ENCODE measurements at places on chromosomes 2 and 18.

GRCh38 chr2:39772086-39772811, 6.8 kb downstream of the THUMPD2 start:
- DNase-seq, result no peak

DNA sequence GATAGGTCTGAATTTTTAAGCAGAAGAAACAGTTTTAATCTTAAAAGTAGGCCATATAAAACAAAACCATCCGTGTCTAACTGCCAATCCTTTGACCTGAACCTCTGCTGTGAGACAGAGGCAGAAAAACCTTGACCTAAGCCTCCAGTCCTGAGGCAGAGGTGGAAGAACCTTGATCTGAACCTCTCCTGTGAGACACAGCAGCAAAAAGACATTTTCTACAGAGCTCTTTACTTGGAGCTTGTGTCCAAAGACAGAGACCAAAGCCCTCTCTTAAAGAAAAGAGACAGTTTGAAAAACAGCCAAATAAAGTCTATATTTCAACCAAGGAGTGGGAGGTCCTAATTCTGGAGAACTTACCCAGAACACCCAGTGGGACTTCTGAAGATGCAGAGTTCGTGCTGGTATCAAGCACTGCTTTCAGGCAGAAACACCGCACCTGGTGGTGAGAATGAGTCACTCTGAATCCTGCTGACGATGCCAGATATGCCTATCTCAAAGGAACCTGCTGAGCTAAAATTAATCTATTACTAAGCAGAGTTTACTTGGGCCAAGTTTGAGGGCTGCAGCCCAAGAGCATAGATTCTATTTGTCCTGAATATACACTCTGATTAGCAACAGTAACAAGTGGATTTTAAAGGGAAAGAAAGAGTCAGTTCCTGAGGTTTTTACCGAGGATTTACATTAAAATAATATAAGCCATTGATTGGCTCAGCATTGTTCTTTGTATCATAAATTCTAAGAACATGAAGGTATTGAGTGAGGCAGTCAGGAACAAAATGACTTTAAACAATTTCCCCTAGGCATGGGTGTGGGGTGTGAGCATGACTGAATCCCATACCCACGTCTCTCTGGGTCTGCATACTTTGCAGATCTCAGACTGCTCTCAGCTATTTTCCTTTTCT, 806.4 kb downstream of the TRIB2 start:
- DNase-seq, result no peak

DNA sequence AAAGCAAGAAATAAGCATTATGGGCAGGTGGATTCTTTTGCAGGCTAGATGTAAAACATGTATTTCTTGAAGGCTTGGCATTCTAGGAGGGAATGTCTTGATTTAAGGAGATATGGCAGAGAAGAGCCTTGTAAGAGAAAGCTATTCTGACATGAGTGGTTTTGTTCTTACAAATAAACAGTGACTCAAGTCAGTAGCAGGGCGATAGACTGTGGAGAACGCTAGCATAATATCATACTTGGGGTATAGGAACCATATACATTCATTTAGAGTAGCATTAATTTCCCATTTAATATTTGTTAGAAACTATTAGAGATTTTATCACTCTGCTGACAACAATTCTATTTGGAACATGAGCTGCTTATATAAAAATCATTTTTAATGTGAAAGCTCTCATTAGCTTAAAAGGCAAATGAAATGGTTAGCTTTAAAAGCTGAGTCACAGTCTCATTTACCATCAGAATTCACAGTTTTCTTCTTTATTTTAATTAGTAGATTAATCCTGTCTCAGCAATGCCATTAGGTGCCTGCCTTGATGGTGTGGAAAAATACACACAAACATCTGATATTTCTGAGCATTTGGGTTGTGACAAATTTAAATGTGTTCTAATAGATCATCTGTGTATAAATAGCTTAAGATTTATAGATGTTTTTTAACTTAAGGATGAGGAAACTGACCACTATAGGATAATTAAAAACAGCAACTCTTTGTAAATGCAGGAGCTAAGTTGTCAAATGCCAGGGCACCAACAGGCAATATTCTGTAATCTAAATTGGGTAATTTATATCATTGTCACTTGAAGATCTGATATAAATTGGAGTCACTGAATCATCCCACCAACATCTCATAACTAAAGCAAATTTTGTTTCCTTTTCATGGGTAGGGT, 276.7 kb downstream of the PLCL1 start:
- no peak for DNase-seq

DNA sequence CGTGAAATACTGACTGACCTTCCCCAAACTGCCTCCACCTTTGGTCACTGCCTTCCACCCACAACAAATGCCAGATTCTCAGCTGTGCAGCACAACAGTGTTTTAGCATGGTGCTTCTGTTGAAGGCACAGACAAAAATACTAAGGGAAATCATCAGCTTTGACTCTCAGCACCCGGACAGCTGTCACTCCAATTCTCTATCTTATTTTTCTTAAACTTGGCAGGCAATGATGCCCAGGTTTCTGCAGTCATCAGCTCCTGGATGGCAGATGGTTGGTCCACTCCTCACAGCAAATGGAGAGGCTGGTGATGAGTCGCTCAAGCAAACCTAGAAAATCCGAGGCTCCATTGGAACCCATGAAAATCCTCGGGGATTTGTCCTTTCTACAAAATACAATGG, 2.9 kb upstream of the FAM124B start:
- DNase-seq, result no peak

- DNase-seq, result no peak
These were observed 60.3 kb upstream of the SP3 start for GRCh38 chr2:174025271-174026121.

DNA sequence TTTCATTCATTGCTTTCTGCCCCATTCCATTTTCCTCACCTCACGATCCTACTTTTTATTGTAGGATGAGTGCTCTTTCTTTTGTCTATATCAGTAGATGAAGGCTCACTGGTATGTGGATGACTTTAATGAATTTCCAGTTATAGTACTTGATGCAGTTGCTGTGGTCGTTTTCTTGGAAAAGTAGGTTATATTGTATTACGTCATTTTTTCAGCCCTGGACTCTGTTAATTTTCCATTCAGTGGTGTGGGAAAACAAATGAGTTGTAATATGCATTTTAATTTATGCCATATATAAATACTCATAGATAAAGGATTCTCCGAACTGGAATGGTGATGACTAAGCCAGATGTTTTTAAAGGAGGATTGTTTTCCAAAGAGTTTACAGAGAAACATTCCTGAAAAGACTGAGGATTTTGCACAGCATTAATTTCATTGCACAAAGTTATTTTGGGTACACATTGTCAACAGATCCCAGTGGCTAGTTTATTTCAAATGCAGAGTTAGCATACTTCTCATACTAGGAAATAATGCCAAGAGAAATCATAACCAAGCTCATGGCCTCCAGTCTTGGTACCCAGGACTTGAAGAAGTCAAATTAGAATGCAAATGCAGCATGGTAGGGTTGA, 189.7 kb downstream of the PAX3 start:
- no peak for DNase-seq

GRCh38 chr2:162344617-162344950, 652 bp downstream of the GCA start:
- DNase-seq, result no peak

GRCh38 chr2:47535073-47535472, 132.1 kb downstream of the MSH2 start:
- no peak for DNase-seq
